Iris pigment epithelial cell (primary cell): ENCODE measurements at places on chromosomes 16 and 17.

GRCh38 chr16:84597528-84597896 lies 20.4 kb downstream of the COTL1 start:
- DNase-seq, result no peak

DNA sequence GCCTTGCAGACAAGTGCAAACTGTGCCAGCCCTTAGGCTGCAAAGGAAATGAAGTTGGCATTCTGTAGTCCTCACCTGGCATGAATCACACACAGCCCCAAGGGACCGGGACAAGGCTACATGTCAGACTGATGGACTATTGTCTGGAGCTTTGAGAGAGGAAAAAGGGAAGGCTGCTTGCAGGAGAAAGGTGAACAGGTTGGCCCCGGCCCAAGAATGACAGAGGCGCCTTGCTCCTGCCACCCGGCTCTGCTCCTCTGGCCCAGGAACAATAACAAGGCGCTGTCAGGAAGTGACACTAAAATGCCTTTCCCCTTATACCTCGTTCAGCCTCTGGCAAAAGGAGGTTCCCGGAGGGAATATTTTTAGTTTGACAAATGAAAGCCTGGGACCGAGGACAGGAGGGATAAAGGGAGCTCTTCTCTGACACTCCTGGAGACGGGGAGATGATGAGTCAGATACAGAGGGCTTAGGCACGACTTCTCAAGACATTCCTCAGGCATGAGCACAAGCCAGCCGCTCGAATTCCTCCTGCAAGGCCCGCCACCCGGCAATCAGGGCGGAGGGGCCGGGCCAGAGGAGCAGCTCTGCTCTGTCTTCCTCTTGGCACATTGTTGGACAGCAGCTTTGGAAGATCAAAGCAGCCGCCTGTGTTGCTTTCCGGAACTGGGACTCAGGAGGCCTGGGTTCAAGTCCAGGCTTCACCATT lies 105.8 kb downstream of the NOG start:
- peak; percentile 99 for DNase-seq

DNA sequence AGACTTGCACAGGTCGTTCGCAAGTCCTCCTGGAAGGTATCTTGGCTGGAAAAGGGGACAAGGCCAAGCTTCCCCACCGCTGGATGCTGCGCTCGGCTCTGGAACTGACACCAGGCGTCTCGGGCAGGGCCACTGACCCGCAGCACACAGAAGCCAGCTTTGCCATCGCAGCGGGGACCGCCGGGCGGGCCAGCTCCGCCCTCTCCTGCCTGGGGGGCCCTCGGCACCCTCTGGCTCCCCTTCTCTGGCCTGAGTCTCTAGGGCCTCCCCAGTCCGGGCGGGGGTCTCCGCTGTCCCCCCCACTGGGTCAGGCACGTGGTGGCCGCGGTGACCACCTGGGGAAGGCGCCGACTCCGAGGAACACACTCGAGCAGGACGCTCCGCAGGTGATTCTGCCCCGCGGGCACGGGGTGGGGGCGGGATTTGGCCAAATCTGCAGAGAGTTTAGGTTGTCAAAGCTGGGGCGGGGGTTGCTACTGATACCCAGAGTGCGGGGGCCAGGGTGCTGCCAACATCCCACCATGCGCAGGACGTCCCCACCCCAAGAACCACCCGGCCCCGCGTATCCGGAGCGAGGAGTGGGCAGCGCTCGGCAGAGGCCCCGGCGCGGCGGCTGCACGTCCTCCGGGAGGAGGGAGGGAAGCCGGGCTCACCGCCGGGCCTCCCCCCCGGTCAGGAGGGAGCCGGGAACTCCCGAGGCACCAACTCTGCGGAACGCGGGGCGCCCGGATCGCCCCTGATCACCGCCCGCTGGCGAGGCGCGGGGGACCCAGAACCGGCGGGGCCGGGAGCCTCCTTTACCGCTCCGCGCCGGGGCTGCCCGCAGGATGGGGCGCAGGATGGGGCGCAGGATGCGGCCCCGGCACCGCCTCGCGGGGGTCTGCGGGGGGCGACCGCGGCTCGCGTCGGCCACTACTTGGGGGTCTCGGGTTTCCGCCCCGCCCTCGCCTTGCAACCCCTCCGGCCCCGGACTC lies 744 bp upstream of the METRNL start:
- DNase-seq, result no peak

DNA sequence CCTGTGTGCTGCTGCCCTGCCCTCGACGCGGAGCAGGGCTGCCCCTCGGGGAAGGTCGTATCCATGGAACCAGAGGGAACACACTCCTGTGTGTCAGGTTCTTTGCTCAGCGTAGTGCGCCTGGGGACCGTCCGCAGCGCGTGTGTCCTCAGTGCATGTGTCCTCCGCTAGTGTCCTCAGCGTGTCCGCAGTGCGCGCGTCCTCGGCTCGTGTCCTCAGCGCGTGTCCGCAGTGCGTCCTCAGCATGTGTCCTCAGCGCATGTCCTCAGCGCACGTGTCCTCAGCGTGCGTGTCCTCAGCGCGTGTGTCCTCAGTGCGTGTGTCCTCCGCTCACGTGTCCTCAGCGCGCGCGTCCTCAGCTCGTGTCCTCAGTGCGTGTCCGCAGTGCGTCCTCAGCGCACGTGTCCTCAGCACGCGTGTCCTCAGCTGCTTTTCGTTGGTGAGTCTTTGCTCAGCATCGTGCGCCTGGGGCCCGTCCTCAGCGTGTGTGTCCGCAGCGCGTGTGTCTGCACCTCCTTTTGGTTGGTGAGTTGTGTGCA lies 59.2 kb upstream of the ZNF750 start:
- DNase-seq, result no peak

DNA sequence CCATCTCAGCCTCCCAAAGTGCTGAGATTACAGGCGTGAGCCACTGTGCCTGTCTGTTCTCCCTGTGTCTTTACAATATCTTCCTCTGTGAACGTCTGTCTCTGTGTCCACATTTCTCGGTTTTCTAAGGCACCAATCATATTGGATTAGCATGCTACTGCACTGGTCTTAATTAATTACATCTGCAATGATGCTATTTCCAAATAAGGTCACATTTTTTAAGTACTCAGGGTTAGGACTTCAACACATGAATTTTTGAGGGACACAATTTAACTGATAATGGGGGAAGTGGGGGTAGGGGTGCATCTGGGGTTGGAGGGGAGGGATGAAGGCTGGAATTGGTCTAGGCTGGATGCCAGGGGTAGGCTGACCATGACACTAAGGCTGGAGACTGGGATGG lies 102.6 kb downstream of the N4BP1 start:
- no peak for DNase-seq

- DNase-seq, result no peak
Observed at GRCh38 chr16:31371619-31372484, 16.9 kb downstream of the ITGAX start.

DNA sequence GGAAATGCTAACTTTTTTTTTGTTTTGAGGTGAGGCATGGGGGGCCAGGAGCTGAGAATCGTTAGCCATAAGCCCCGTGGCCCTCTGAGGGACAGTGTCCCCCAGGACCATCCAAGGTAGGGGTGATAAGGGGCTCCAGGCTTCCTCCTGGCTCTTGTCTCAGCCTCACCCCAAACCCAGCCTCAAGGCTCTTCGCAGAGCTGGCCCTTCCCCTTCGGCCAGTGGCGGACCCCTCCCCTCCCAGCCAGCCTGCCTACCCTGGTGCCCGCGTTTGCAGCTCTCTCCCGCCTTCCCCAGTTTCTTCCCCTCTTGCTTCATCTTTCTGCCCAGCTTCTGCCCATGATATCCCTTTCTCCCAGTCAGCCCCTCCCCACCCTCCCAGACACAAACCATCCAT lies 22.7 kb upstream of the ATP2A3 start:
- DNase-seq, result no peak

DNA sequence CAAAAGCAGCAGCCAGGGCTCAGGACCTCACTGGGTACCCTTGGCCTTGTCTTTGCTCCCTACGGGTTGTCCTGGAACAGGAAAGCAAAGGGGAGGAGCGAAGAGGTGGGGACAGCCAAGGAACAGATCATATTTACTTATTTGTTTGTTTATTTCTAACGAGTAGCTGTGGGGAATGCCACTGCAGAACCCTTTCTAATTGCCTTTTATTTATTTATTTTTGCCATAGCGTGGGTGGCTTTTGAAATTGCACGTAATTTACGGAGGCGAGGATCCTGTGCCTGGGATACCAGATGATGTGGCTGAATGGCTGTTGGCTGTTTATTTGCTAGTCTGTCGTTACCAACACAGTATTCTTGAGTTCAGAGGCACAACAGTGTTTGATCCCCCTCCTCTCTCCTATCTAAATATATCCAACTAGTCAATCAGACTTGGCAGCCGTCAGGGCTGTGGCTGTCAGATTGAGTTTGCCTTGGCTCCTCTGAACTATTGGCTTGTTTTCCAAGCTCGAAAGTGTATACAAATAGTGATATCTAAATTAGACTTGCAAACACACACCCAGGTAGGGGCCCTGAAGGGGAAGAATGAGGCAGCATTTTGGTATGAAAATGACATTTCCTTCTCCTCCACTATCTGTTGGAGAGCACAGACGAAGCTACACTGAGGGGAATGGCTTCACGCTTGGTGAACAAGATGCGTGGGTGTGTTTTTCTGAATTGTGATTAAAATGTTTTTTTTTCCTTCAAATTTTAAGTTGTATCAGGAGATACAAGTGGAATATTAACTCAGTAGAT lies 110.4 kb downstream of the MSI2 start:
- no peak for DNase-seq

GRCh38 chr16:709566-710499 lies 4.2 kb upstream of the FBXL16 start:
- DNase-seq, result peak; percentile 82

- DNase-seq, result no peak
Observed at GRCh38 chr17:78595135-78595810, 18.1 kb upstream of the DNAH17 start.

- DNase-seq, result no peak
Observed at GRCh38 chr17:60443713-60444112, 21.4 kb downstream of the CHCT1 start.

- DNase-seq, result no peak
Observed at GRCh38 chr17:30952638-30953393, 18.0 kb upstream of the RNF135 start.

DNA sequence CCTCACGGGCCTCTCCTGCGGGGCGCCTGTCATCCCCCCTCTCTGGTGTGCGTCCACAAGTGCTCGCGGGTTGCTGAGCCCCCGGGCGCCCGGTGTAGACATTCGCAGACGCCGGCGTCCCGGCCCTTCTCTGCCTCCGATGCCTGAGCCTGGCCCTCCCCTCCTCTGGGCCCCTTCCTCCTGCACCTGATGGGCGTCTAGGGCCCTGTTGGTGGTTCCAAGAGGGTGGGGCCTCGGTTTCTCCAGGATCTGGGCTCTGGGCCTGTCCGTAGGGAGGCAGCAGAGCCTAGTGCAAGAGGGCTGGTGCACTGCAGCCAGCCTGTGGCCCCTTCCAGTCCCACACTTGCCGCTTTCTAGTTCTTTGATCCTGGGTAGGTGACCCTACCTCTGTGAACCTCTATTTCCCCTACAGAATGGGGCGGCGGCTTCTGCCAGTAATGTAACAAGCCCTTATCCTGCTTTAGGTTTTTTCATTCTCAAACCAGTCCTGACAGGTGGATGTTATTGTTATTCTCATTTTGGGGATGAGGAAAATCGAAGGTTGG lies 623 bp downstream of the E4F1 start:
- DNase-seq, result peak; percentile 54

GRCh38 chr17:50319306-50320004 lies 26.5 kb upstream of the XYLT2 start:
- DNase-seq, result no peak

- peak; percentile 57 for DNase-seq
Observed at GRCh38 chr16:79607587-79607986, 7.0 kb upstream of the MAF start.

GRCh38 chr17:61579961-61580360 lies 11.1 kb downstream of the NACA2 start:
- DNase-seq, result peak; percentile 10

- DNase-seq, result peak; percentile 75
Observed at GRCh38 chr17:75783069-75783783, 1.4 kb upstream of the UNK start.

GRCh38 chr17:48541577-48542113 lies 3.3 kb downstream of the HOXB2 start:
- peak; percentile 63 for DNase-seq

- no peak for DNase-seq
Observed at GRCh38 chr16:80362816-80363215, 178.0 kb upstream of the DYNLRB2 start.

DNA sequence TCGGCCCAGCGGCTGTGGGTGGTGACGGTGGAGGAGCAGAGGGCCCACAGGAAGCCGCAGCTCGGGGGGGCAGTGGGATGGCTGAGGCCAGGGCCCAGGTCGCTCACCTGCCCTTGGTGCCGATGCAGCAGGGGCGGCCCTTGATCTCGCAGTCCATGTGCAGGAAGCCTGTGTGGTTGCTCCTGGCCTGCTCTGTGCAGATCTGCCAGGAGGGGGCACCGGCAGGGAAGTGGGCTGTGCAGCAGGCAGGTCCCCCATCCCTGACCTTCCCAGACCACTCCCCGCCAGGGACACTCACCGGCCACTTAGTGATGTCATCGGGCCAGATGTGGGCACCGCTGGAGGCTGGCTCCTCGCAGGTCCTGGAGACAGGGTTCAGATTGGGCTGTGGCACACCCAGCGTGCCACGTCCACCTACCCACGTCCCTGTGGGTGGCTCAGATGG lies 6.2 kb downstream of the AANAT start:
- no peak for DNase-seq

DNA sequence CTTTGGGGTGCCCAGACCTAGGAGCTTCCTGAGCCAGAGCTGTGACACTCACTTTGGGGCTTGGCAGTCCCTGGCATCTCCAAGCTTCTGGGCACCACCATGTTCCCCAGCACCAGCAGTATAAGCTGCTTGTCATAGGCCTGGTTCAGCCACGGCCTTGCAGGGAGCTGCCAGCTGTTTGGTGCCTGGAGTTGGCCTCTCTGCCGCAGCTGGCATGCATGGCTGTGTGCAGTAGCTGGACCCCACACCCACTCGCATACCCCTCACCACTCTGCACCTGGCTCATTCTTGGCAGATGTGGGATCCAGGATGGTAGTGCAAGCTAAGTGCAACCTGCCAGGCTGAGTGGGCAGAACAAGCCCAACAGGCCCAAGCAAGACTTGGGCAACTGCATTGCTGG lies 73.4 kb upstream of the BRD7 start:
- DNase-seq, result no peak

- DNase-seq, result no peak
Observed at GRCh38 chr17:1007310-1008007, 10.5 kb downstream of the TIMM22 start.

- no peak for DNase-seq
Observed at GRCh38 chr17:75244133-75244866, 17.1 kb downstream of the GGA3 start.

- no peak for DNase-seq
Observed at GRCh38 chr16:85552980-85553435, 60.1 kb upstream of the GSE1 start.

DNA sequence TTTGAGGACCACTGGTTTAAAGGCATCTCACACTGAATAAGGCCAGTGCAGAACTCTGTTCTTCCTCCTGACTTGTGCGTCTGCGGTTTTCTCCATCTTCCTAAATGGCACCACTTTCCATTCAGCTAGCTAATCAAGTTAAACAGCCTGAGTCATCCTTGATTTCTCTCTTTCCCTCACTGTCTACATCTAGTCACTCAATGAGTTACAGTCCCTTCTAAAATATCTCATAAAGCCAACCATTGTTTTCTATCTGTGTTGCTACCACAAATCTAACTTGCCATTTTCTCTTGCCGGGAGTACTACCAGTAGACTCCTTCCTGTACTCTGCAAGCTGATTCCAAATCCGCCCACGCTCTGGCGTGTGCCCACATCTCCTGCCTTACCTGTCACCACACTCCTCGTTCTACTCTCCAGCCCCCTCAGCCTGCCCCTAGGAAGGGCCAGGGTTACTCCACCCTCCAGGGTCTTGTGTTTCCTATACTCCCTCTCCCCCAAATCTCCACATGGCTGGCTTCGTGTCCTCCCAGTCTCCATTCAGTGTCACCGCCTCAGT lies 324.5 kb downstream of the SNX29 start:
- no peak for DNase-seq

- DNase-seq, result no peak
Observed at GRCh38 chr16:19542138-19542821, 13.2 kb upstream of the VPS35L start.
